ENCODE measurements at places on chromosomes 16 and 17. TPM values are rescaled to one million over a fixed set of nuclear protein-coding genes. Genes with fewer than 3 reads are reported as not detected.

The RND2 gene
- total RNA-seq: 0.38 TPM

The LLGL1 gene
- 23.2 TPM for total RNA-seq

The SAP30BP gene
- total RNA-seq: 58.4 TPM

The PNMT gene
- total RNA-seq: not detected

The CDRT15 gene
- total RNA-seq: not detected

The NFAT5 gene
- total RNA-seq: 11.1 TPM

The ASB16 gene
- not detected for total RNA-seq

The KRTAP1-1 gene
- total RNA-seq: not detected

The XAF1 gene
- total RNA-seq: under 0.01 TPM

DNA sequence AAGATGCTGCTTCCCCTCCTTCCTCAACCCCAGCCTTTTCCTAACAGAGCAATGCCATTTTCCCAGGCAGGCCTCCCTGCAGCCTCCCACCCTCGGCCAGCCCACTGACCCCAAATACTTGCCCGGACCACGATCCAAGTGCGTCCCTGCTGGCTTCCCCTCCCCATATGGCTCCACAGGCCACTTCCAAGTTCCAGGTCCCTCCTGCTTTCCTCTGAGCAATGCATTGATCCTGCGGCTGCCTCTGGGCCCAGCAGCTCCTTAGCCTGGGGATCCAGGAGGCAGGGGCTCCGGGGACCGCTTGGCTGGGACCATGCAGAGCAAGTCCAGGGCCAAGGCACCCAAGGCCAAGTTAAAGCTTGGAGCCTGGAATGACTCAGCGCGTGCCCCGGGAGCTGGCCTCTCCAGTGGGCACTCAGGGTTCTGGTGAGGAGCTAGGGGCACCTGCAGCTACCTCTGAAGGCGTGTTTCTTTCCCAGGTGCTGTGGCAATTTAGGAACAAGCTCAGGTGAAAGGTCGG, 51.9 kb upstream of the ENPP7 start:
- no peak for DNase-seq

GRCh38 chr16:66525396-66526180, 24.3 kb downstream of the TK2 start:
- no peak for DNase-seq

DNA sequence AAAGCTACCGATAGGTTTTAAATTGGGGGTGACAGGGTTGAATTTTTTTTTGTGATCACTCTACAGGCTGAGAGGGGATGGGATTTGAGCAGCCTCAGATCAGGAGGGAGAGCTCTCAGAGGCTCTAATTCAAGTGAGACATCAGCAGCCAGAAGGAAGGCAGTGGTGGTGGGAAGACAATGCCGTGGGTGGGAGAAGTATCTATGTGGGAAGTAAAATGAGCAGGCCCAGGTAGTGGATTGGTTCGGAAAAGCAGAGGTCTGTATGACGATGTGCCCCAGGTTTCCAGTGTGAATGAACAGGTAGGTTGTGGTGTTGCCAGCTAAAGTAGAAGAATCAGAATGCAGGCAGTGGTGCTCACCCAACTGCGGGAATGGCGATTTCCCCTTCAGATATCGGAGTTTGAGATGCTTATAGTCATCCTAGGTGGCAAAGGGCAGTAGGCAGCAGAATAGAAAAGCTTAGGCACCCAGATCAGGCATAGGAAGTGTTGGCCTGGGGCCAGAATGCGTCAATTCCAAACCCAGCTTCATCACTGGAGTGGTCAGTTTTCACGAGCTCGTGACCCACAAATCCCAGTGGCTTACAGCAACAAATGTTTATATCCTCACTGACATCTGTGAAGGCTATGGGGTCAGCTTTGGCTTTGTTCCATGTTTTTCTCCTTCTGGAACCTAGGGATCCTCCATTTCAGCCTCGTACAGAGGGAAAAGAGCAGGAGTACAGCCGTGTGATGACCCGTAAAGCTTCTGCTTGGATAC, 24.0 kb downstream of the MEOX1 start:
- DNase-seq: no peak

DNA sequence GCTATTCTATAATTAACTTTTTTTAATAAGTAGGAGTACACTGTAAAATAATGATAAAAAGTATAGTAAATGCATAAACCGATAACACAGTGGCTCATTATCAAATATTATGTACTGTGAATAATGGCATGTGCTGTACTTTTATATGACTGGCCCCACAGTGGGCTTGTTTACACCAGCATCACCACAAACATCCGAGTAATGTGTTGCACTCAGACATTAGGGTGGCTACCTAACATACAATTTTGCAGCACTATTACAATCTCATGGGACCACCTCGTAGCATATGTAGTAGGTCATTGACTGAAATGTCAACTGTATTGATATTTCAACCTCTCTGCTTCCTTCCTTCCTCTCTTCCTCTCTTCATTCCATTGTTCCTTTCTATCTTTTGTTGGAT, 51.7 kb downstream of the TBX4 start:
- no peak for DNase-seq

DNA sequence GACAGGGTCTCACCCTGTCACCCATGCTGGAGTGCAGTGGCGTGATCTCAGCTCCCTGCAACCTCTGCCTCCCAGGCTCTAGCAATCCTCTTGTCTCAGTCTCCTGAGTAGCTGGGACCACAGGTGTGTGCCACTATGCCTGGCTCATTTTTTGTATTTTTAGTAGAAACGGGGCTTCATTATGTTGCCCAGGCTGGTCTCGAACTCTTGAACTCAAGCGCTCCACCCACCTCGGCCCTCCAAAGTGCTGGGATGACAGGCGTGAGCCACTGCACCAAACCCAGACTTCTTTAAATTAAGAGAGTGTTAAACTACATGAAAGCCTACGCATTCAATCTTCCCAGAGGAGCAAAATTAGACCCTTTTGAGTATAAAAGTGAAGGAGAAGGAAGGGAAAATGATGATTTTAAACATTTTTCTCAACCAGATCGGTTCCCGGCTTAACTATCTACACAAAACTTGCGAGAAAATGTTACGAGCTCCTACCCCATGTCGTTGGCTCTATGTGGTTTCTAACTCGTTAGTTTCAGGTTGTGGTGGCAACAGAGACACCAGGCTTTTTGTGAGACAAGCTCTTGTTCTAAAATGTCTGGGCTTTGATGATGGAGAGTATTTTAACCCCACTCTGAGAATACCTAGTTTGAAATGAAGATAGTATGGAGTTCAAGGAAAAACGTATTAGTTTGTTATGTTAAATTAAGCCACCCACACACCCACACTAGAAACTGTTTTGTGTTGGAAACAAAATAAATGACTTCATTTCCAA, 26.3 kb downstream of the STAT5B start:
- no peak for DNase-seq

GRCh38 chr16:20859229-20859628, 40.9 kb downstream of the DCUN1D3 start:
- DNase-seq: no peak

DNA sequence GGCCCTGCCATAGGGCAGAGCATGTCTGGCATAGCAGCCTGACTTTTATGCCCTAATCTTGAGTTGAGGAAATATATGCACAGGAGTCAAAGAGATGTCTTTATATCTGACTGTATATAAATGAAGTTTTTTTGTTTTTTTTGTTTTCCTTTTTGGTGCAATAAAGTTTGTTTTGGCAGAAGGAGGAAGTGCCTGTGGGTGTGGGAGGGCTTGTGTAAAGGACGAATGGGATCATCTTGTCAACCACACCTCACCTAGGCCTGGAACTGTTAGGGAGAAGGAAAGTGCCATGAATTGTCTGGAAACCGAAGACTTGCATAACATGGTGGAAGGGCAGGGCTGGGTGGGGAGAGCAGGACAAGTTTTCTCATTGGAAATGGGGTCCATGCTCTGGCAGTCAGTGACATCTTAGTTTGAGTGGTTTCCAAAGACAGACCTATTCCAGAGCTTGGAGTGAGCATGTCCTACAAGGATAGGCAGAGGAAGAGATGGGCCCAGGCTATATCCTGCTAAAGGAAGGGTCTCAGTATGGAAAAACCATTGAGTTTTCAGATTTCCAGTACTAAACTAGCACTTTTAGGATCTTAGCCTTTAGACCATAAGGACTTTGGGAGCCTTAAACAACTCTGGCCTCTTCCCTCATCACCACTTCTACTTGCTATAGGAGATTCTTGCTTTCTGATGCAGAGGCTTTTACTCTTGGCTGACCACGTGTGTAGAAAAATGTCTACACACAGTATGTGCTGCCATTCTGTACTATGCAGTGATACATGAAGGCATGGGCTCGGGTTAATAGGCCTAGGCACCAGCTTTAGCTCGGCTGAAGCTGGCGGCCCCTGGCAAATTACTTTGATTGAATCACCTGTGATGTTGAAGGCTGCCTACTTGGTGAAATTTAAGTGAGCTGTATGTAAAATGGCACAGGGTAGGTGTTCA, 15.5 kb downstream of the SNF8 start:
- DNase-seq: no peak

- DNase-seq: peak; percentile 7
Observed at GRCh38 chr16:13856398-13856797, 63.6 kb upstream of the ERCC4 start.

- DNase-seq: no peak
Observed at GRCh38 chr16:73056921-73057290, 9.0 kb upstream of the ZFHX3 start.

- no peak for DNase-seq
Observed at GRCh38 chr16:57113042-57113453, 20.7 kb downstream of the CPNE2 start.

- peak; percentile 18 for DNase-seq
Observed at GRCh38 chr16:54446639-54447038, 160.1 kb upstream of the IRX3 start.

DNA sequence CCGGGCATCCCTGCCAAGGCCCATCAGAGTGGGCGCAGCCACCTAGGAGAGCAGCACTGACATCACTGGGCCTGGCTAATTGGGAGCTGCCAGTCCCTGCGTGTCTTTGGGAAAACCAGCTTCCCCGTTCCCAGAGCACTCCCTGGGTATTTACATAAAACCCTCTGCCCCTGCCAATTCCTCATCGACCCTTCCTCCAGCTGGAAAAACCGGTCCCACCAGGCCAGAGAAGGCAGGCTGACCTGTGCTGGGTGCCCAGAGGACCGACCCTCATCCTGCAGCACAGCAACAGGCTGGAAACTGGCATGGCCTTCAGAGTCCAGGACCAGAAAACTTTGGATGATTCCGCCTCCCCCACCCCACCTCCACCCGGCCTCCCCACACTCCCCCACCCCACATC, 8.2 kb upstream of the FOXN1 start:
- peak; percentile 59 for DNase-seq

GRCh38 chr16:1510941-1511351, 17.8 kb downstream of the TELO2 start:
- no peak for DNase-seq

DNA sequence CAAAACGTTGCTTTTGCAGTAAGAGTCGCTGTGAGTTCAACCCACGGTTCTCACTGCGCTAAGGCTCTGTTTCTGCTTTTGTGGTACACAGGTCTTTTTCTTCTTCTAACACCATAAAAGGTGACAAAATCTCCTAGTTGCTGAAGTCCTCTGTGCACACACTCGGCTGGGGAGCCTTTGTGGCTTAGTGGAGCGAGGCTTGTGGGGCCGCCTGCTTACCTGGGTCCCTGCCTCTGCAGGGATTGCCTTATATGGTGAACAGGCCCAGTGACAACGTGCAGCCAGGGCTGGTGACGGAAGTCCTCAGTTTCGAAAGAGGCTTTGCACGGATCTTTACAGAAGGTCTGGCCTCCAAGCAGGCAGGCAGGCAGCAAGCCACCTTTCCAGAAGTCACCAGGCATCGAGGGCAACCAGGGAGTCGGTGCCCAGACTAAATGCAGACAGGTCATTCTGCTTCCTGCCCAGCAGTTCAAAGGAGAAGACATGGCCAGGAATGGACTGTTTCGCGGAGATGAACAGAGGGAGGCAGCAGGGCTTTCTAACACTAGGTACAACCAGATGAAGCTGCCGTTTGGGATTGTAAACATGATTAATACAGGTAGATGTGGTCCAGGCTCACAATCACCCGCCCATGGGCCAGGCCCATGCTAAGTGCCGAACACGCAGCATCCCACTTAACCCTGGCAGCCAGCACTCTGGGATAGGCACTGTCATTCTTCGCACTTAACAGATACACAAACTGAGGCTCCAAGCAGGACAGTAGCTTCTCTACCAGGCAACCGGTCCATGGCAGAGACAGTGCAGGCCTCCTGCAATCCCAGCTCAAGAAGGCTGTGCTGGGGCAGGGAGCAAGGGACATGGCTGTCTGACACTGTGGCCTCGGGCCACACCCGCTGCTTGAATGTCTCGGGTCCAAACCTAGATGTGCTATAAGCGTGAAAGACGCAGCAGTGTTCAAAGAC, 10.7 kb upstream of the MEAK7 start:
- DNase-seq: no peak

DNA sequence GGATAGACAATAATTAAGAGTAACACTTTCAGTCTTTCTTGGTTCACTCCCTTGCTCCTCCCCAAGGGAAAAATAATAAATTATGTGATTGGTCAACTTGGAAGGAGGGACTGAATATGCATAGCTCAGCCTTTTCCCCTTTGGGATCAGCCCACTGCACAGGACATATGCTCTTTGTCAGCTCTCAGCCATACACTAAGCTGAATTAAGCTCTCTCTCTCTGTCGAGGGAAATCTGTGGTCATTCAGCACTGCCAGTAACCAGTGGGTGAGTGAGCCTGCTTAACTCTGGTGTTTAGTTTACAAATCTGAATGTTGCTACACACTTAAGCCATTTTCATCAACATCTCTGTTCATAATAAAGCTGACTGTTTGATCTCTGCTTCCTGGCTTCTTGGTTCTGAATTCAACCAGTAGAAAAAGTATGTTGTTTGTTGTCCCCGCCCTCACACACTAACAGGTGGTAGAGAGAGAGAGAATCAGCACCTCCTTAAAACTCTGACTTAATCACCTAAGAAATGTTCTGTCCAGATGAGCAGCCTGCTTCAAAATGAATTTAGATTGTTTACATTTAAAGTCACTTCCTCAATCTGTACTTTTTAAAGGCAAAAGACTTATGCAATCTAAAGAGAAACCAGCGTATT, 102.3 kb upstream of the C17orf78 start:
- DNase-seq: peak; percentile 8

GRCh38 chr17:43667947-43668348, 6.2 kb upstream of the MEOX1 start:
- peak; percentile 63 for DNase-seq

DNA sequence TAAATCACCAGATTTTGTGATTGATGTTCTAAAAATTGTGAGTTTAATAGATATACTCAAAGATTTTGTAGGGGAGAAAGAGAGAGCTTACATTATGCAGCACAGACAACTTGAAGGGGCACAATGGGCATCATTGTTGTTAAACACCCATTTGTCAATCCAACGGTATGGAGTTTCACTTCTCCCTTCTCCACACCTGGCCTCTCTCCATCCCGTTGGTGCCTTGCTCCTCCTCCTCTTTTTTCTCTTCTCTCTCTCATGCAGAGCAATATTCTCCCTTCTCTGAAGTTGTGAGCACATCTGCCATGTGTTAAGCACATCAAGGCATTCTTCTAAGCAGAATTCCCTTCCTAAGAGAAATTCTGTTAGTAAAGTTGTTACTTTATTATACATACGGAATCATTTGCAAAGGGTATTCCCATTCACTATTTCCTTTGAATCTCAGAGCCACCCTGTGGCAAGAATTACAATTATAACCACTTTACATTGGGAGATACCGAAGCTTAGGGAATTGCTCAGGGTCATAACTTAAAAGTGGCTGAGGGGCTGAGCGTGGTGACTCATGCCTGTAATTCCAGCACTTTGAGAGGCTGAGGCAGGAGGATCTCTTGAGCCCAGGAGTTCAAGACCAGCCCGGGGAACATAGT, 40.5 kb upstream of the SKAP1 start:
- no peak for DNase-seq
